ENCODE measurements at places on chromosomes 13 and 19.

DNA sequence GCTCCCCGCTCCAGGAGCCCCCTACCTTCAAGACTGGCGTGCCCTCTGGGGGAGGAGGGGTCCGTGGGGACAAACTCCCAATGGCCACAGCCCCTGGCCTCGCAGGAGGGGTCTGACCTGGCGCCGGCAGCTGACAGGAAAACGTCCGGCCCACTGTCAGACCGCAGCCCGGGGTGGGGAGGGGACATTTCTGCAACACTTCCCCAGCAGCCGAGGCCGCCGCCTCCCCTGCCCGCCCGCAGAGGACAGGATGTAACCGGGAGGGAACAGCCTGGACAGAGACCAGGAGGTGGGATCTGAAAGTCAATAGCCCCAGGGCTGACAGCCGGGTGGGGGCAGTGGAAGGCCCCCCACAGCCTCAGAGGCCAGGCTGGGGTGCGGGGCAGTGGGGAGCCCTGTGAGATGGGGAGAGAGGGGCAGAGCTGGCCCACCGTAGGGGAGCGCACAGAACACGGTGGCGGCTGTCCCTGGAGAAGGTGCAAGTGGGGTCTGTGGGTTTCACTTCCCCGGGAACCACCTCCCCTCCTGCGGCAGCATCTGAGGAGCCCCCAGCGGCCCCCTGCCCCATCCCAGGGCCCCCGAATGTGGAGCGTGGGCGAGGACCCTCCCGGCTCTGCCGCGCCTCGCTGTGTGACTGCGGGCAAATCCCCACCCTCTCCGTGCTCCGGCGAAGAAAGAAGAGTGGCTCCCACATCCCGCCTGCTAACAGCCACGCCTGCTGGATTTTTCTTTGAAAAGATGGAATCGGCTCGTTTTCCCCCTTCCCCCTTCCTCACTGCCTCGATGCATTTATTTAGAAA, at the start of gene PEAK3:
PEAK3 (minus strand) TSS at position 114 of the 800 bp plus-strand sequence. CDS start 1,244 bp downstream, outside the sequence.
- peak within 1 kb of the TSS; percentile 28 for H3K27ac ChIP-seq
- H3K27me3 ChIP-seq = peaks cover 38% of the 10 kb centered on the region
- no peak for DNase-seq
- peaks cover 5% of the 10 kb centered on the region for H3K4me1 ChIP-seq
- H3K36me3 ChIP-seq = no peaks in the 10 kb centered on the region

DNA sequence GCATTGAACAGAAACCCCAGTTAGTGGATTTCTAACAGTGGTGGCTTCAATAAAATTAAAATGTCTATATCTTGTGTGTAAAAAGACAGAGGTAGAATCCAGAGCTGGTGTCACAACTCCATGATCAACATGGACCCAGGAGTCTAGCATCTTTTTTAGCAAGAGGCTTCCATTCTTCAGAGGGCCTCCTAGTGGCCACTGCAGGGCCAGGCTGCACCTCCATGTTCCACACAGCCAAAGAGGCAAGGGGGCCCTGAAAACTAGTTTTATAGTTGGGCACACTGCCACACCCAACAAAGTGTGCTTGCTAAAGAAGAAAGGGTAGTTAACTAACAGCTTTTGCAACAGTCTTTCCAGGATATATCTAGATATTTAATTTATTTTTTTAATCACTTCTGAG, 12.9 kb downstream of the N4BP2L1 start:
- peaks cover 3% of the 10 kb centered on the region for H3K36me3 ChIP-seq
- no peak overlapping the region for H3K4me3 ChIP-seq
- peaks cover 4% of the 10 kb centered on the region for H3K4me1 ChIP-seq

DNA sequence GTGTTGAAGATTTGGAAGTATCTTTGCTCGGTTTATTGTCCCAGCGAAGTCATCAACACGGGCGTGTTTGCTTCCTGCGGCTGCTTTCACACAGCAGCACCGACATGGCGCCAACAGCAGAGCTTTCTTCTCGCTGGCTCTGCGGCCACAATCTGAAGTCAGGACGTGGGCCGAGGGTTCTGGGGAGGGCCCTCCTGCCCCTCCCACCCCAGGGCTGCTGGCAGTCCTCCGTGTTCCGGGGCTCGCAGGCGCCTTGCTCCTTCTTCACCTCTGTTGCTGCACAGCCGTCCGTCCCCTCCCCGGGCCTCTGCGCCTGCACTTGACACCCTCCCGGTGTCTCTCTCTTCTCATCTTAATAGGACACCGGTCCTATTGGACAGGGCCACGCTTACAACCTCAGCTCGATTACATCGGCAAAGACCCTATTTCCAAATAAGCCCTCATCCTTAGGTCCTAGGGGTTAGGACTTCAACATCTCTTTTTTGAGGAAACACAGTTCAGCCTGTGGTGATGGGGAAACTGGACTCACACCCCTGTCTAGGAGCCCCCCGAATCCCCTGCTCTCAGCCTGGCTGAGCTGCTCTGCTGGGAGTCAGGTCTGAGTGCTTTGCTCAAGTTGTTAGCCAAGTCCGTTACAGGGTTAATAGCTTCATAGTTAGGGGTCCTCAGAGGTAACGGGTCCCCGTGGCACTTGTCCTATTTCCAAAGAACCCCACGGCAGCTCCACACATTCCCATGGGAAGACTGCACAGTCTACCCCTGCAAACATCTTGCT, 2.7 kb upstream of the TEX29 start:
- no peak overlapping the region for H3K27ac ChIP-seq
- H3K4me3 ChIP-seq = no peak overlapping the region
- H3K4me1 ChIP-seq = no peaks in the 10 kb centered on the region
- H3K27me3 ChIP-seq = no peaks in the 10 kb centered on the region
- H3K36me3 ChIP-seq = peaks cover 10% of the 10 kb centered on the region

DNA sequence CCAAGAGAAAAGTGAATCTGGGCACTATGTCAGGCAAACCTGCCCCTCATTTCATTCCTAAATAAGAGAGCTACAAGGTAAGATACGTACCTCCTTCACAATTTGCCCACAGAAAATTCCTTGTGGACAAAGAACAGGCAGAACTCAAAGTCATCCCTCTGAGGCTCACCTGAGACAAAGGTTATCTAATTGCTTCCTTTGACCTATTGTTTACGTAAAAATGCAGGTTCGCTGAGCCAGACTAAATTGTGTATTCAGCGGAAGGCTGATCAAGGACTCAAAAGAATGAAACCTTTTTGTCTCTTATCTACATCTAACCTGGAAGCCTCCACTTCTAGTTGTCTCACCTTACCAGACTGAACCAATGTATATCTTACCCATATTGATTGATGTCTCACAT, 213.3 kb downstream of the POSTN start:
- H3K36me3 ChIP-seq = no peaks in the 10 kb centered on the region
- no peak for DNase-seq
- no peaks in the 10 kb centered on the region for H3K27me3 ChIP-seq
- H3K4me1 ChIP-seq = no peaks in the 10 kb centered on the region

- no peaks in the 10 kb centered on the region for H3K4me1 ChIP-seq
- H3K4me3 ChIP-seq = no peak overlapping the region
- H3K27me3 ChIP-seq = peaks cover 9% of the 10 kb centered on the region
- no peak overlapping the region for H3K27ac ChIP-seq
- no peak for DNase-seq
These were observed 157.9 kb downstream of the PTPRS start for GRCh38 chr19:5182751-5183150.

DNA sequence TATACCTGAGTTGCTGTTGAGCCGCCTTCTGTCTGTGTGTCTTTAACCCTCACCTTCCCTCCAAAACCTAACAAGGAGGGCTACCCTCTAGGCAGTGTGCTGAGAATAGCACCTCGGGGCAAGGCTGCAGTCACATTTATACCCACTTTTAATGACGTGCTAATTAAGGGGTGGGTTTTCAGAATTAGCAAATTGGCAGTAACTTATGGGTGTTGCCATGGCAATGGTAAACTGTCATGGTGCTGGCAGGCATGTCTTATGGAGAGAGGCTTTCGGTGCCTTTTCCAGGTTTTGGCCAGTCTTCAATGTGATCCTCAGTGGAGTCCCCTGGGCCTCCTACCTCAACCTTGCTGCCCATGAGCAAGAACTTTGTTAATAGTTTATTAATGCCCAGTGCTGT, 1.2 kb upstream of the PNMA8A start:
- peak overlapping the region; percentile 79 for H3K4me3 ChIP-seq
- peaks cover 4% of the 10 kb centered on the region for H3K4me1 ChIP-seq
- DNase-seq = no peak
- H3K36me3 ChIP-seq = peaks cover 2% of the 10 kb centered on the region
- no peaks in the 10 kb centered on the region for H3K27me3 ChIP-seq

DNA sequence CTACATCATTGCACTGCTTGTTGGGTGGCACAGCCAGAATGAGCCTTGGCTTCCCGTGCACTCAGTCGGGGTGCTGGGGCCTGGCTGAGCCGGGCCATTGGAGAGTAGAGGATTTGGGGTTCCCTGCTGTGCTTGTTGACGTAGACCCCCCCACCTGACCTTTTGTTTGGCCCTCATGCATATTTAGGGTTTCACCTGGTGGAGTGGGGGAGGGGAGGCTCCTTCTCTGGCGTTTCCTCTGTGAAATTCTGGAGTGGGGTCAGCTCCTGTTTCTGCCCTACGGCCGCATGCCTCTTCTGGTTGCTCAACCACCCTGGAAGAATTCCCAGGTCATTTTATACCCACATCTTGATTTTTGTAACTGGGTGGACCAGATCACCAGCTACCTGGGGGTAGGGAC, 82.8 kb downstream of the SIPA1L3 start:
- H3K27ac ChIP-seq = no peak overlapping the region
- no peak overlapping the region for H3K4me3 ChIP-seq
- no peaks in the 10 kb centered on the region for H3K36me3 ChIP-seq
- H3K27me3 ChIP-seq = no peaks in the 10 kb centered on the region

GRCh38 chr13:58852076-58852475, 1220.5 kb downstream of the PCDH17 start:
- no peak overlapping the region for H3K4me3 ChIP-seq
- no peak overlapping the region for H3K27ac ChIP-seq
- H3K4me1 ChIP-seq = no peaks in the 10 kb centered on the region

GRCh38 chr19:28669804-28670203, 543.1 kb downstream of the UQCRFS1 start:
- no peak for DNase-seq
- no peak overlapping the region for H3K27ac ChIP-seq
- no peaks in the 10 kb centered on the region for H3K4me1 ChIP-seq
- H3K4me3 ChIP-seq = no peak overlapping the region

GRCh38 chr13:106372199-106373155, 163.0 kb downstream of the EFNB2 start:
- DNase-seq = no peak
- no peak overlapping the region for H3K27ac ChIP-seq
- no peaks in the 10 kb centered on the region for H3K36me3 ChIP-seq
- peaks cover 21% of the 10 kb centered on the region for H3K4me1 ChIP-seq
- peaks cover 2% of the 10 kb centered on the region for H3K27me3 ChIP-seq
- H3K4me3 ChIP-seq = no peak overlapping the region

DNA sequence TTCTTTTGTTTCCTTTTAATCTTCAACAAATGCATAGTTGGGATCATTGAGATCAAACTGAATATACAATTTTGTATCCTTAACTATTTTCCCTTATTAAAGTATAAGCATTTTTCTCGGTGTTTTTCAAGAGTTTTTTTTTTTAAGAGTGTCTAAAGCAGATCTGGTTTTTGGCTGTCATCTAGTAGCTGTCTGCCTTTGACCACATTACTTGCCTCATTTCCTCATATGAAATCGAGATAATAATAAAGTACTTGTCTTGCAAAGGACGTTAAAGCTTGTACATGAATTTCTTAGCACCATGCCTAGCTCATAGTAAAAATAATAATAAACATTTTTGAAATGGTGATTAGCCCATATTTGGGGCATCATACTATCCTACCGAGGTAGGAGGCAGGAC, 121.2 kb downstream of the PDS5B start:
- no peaks in the 10 kb centered on the region for H3K4me1 ChIP-seq
- no peak for DNase-seq
- no peak overlapping the region for H3K27ac ChIP-seq
- H3K36me3 ChIP-seq = peaks cover 43% of the 10 kb centered on the region

DNA sequence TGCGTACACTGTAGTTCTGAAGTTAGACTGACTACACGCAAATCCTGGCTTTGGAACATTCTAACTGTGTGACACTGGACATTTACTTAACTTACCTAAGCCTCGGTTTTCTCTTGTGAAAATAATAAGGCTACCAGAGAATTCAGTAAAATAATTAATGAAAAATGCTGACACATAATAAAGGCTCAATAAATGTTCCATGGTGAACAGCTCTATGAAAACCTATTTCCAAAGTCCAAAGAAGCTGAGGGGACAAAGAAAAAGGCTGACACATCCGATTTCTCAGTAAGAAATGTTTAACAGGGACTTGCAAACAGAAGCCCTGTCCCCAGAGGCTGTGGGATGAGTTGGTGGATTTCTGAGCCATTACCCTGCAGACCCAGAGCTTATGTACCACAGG, 139.7 kb upstream of the GJB6 start:
- no peaks in the 10 kb centered on the region for H3K36me3 ChIP-seq

DNA sequence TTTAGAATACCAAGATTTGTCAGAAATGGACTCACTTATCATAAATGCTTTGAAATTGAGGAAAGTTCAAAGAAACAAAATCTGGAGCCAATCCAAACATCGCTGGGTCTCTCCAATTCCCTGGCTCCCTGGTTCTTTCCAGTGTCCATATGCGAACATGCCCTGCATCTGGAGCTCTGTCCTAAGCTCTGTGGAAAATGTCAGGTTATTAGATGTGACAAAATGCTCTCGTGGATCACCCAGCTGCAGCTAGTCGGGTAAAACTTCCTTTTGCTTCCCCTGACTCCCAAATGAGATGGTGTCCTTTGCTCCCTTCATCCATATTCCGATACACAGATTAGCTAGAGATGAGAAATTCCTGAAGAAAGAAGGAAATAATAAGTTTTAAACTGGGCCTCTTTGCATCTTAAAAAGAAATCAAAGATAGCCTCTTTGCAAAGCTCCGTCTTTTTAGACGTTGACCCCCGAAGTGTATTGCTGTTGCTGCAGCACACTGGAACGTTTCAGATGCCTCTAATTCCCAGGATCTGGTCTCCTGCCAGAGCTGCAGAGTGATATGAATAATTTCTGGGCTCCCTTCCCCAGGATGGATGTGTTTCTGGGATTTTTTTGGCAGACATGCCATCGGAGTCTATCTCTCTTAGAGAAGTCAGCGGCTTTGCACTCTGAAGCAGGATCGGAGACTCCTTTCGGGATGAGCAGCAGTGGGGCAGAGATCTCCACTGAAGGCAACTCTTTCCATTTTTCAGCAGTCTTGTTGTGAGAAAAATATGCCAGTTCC, 102.9 kb downstream of the TEX26 start:
- DNase-seq = no peak
- H3K4me3 ChIP-seq = no peak overlapping the region
- H3K4me1 ChIP-seq = peaks cover 4% of the 10 kb centered on the region

DNA sequence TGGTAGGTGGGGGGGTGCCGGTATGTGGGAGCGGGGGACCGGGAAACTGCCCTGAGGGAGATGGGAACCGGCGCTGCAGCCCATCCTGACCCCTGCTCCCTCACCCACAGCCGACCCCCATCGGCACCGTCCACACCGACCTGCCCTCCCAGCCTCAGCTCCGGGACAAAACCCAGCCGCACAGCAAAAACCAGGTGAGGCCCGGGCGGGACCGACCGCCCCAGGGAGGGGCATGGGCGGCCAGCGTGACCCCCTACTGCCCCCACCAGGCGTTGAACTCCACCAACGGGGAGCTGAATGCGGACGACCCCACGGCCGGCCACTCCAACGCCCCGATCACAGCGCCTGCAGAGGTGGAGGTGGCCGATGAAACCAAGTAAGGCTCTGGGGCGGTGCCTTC, 35.9 kb downstream of the BTBD2 start:
- H3K27ac ChIP-seq = no peak overlapping the region
- H3K27me3 ChIP-seq = no peaks in the 10 kb centered on the region
- no peaks in the 10 kb centered on the region for H3K4me1 ChIP-seq
- peaks cover 12% of the 10 kb centered on the region for H3K36me3 ChIP-seq
- no peak for DNase-seq
- H3K4me3 ChIP-seq = no peak overlapping the region

- no peaks in the 10 kb centered on the region for H3K36me3 ChIP-seq
- H3K27ac ChIP-seq = no peak overlapping the region
- no peak for DNase-seq
- no peaks in the 10 kb centered on the region for H3K27me3 ChIP-seq
- peaks cover 10% of the 10 kb centered on the region for H3K4me1 ChIP-seq
These were observed 16.2 kb upstream of the CPB2 start for GRCh38 chr13:46121033-46121432.

All from type B pancreatic cell (in vitro differentiated cells).